ENCODE measurements at places on chromosomes 5 and 9. TPM values are rescaled to one million over a fixed set of nuclear protein-coding genes. Genes with fewer than 3 reads are reported as not detected.

DNA sequence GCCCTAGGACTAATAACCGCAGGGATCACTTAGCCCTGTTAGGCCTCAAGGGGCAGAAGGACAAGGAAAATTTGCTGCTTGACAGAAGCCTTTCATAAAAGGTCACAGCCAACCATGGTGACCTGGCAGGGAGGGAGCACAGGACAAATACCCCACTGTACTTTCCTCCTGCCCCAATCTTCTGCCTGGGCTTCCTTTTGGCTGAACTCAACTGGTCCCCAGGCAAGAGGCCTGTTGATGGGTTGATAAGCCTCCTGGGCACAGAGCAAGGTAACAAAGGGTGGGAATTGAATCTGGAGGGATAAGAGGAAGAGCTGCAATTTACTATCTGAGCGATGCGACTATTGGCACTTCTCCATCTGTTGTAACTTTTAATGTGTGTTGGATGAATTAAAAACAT lies 392.9 kb downstream of the RASEF start:
- no peaks in the 10 kb centered on the region for H3K36me3 ChIP-seq
- H3K27ac ChIP-seq = no peak overlapping the region
- H3K4me1 ChIP-seq = no peaks in the 10 kb centered on the region

DNA sequence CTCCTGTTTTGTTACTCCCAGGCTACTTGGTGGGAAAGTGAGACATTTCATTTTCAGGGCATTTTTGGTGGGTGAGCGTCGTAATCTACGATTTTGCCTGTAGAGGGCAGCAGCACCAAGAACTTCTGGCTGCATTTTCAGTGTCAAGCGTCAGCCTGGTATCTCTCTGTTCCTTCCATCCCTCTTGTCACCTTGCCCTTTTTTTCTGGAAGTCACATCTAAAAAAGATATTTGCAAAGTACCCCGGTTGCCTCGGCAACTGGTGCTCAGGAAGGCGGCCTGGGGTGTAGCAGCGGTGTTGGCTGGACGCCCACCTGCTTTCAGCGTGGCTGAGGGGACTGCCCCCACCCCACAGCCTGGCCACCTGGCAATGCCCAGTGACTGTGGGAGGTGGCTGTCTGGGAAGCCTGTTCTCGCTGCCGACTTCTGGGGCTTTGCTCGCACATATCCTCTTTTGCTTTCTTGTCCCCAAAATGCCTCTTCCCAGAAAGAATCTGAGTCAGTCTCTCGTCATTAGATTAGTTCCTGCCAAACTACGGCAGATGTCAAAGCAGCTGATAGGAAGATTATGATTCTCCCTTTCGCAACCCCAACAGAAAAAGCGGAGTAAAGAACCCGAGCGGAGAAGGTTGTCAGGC lies 84.5 kb downstream of the ACER2 start:
- H3K4me3 ChIP-seq = no peak overlapping the region
- H3K27me3 ChIP-seq = no peaks in the 10 kb centered on the region
- H3K36me3 ChIP-seq = no peaks in the 10 kb centered on the region
- peak; percentile 36 for DNase-seq
- no peak overlapping the region for H3K27ac ChIP-seq

GRCh38 chr9:119736491-119737454 lies 367.5 kb upstream of the BRINP1 start:
- no peaks in the 10 kb centered on the region for H3K27me3 ChIP-seq
- H3K4me3 ChIP-seq = no peak overlapping the region
- H3K27ac ChIP-seq = no peak overlapping the region
- H3K4me1 ChIP-seq = no peaks in the 10 kb centered on the region
- H3K36me3 ChIP-seq = no peaks in the 10 kb centered on the region

DNA sequence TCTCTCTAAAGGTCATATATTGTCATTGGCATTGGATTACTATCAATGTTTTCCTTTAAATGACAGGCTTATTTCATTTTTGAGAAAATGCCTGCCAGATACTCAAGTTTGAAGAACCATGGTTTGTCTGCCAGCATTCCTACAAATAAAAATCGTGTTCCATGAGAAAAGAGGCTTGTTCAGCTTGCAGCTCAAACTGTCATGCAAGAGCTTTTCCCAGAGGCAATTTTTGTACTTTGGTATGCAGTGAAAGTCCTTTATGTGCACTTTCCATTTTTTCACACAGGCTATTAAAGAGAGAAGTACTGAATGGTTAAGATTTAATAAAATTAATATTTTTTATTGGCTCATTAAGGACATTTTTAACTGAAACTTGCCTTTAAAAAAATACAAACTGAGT lies 110.4 kb downstream of the FBXO4 start:
- H3K4me3 ChIP-seq = no peak overlapping the region
- no peaks in the 10 kb centered on the region for H3K36me3 ChIP-seq
- no peak for DNase-seq
- no peak overlapping the region for H3K27ac ChIP-seq
- no peaks in the 10 kb centered on the region for H3K27me3 ChIP-seq

DNA sequence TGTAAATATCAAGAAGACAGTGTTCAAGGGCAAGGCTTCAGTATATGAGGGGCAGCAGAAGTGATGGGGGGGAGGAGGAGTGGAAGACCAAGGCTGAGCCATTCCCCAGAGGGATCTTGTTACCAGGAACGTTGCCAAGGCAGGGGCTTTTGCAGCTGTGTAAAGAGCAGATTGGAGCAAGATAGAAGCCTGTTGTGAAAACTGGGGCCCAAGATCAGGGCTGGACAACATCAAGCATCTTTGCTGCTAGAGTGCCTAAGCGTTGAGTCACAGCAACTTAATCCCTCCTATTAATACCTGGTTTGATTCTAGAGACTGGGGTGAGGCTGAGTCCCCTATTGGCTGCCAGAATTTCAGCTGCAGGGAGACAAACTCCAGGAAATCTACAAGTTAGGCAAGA lies 18.4 kb upstream of the ERCC6L2 start:
- no peaks in the 10 kb centered on the region for H3K4me1 ChIP-seq
- DNase-seq = no peak
- H3K27me3 ChIP-seq = no peaks in the 10 kb centered on the region
- no peak overlapping the region for H3K4me3 ChIP-seq
- H3K27ac ChIP-seq = no peak overlapping the region
- H3K36me3 ChIP-seq = no peaks in the 10 kb centered on the region

DNA sequence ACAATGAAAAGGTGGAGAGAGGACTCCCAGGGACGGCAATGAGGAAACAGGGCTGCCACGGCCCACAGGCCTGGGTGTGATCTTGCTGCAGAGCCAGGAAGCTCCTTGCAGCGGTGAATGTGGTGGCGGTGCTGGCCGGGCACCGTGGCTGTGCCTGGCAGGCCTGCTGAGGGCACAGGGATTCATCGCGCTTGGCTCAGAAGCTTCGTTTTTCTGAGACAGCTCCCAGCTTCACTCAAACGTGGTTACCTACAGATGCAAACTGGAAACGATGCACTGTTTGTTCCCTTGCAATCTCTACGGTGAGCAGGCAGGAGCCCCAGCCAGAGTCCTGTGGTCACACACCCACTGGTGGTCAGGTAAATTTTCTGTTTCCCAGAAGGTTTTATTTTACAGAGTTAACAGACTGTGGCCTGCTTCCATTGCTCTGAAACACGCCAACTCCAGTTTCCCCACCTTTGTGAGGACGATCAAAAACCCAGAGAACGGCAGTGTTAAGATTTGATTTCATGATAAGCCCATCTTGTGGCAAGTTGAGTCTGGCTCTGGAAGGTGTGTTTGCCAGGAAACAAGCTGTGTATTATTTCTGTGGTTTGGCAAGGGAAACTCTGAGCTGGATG lies 183.9 kb downstream of the AUH start:
- no peak overlapping the region for H3K27ac ChIP-seq
- no peak for DNase-seq
- H3K4me1 ChIP-seq = no peaks in the 10 kb centered on the region
- no peaks in the 10 kb centered on the region for H3K27me3 ChIP-seq
- no peak overlapping the region for H3K4me3 ChIP-seq

DNA sequence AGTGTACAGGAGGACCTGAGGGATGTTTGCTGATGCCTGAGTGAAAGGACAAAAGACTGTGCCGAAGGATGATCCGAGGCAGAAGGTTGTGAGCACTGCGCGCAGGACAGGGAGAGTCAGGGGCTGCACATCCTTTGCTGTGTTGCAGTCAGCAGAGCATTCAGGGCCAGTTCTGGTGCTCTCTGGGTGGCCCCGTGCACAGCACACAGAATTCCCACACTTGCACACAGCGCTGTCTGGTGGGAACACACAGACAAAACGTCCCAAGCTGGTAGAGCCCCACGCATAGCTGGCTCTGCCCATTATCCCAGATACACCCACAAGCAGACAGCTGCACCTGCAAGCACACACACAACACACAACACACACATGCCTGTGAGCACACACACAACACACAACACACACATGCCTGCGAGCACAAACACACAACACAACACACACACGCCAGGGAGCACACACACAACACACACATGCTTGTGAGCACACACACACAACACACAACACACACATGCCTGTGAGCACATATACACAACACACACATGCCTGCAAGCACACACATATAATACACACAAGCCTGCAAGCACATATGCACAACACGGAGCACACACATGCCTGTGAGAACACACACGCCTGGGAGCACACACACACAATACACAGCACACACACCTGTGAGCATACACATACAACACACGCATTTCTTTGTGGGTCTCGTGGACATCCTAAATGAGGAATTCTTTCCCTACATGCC lies 74.4 kb downstream of the FGF18 start:
- H3K4me3 ChIP-seq = no peak overlapping the region
- H3K27me3 ChIP-seq = no peaks in the 10 kb centered on the region
- H3K36me3 ChIP-seq = no peaks in the 10 kb centered on the region

GRCh38 chr5:179439181-179439985 lies 94.1 kb upstream of the ADAMTS2 start:
- DNase-seq = no peak
- H3K27ac ChIP-seq = no peak overlapping the region
- no peaks in the 10 kb centered on the region for H3K27me3 ChIP-seq
- H3K4me1 ChIP-seq = no peaks in the 10 kb centered on the region

IL12B gene
- not detected for total RNA-seq

IRX4 gene
- total RNA-seq = not detected

PTPRD gene
- 4.9 TPM for total RNA-seq

GZMA gene
- not detected for total RNA-seq

NINJ1 gene
- 32.9 TPM for total RNA-seq

ANKRD18B gene
- not detected for total RNA-seq

B4GALT7 gene
- total RNA-seq = 17.1 TPM
